ENCODE measurements at places on chromosomes 16 and 17.

DNA sequence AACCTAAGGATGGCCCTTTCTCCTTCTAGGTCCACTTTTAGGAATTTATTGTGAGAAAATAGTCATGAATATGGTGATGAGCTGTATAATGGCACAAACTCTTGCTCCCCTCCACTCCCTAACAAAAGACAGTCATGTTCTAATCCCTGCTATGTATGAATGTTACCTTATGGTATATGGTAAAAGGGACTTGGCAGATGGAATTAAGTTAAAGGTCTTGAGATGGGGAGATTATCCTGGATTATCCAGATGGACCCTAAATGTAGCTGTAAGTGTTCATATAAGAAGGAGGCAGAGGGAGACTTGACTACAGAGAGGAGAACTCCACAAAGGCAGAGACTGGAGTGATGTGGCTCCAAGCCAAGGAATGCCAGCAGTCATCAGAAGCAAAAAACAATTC is 296.1 kb downstream of the SOX9 start:
- DNase-seq: no peak

- no peak for DNase-seq
Observed at GRCh38 chr16:87822108-87822970, 47.0 kb downstream of the SLC7A5 start.

DNA sequence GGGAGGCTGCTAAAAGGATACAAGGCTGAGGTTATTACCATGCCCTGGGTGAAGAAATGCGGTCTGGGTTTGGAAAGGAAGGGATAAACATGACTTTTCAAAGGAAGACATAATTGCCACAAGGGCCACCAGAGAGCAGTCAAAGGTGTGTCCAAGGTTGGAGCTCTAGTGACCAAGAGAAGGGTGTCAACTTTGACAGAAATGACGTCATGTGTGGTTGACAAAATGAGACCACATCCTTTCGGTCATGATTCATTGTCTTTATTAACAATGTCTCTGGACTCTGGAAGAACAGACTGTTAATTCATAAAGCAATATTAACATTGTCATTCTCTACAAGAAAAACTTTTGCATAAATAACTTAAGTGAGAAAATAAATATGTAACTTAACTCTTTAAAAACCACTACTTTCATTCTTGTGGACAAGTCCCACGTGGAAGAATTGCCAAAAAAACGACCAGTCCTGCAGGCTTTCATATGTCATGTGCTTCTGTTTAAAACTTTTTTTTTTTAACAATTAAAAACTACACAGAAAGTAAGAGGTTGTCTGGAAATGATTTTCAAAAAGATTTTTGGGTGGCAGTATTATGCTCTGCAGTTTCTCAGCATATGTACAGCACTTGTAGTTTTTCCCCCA is 5.0 kb downstream of the SOST start:
- no peak for DNase-seq

DNA sequence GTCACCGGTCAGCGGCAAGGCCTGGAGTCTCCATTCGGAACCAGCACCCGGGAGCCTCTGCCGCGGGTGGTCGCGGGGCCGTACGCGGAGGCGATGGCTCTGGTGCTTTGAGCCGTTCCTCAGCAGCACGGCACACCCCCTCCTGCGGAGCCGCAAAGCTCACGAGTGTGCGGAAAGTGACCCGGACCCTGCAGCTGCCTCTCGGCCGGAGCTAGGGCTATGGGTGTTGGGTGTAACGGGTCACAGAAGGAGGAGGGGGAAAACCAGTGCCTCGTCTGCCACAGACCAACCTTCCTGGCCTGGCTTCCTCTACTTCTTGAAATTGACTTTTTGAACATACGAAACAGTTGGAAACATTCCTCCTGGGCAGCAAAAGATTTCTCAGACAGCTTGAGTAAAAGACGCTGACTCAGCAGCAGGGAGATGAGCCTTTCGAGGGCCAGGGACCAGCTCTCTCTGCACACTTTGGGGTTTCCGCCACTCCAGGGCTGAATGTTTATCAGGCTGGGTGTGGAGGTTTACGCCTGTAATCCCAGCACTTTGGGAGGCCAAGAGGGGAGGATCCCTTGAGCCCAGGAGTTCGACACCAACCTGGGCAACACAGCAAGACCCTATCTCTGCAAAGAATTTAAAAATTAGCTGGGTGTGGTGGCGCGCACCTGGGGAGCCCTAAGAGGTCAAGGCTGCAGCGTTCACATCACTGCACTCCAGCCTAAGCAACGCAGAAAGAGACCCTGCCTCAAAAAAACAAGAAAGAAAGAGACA is 26.4 kb upstream of the PITPNA start:
- peak; percentile 23 for DNase-seq

DNA sequence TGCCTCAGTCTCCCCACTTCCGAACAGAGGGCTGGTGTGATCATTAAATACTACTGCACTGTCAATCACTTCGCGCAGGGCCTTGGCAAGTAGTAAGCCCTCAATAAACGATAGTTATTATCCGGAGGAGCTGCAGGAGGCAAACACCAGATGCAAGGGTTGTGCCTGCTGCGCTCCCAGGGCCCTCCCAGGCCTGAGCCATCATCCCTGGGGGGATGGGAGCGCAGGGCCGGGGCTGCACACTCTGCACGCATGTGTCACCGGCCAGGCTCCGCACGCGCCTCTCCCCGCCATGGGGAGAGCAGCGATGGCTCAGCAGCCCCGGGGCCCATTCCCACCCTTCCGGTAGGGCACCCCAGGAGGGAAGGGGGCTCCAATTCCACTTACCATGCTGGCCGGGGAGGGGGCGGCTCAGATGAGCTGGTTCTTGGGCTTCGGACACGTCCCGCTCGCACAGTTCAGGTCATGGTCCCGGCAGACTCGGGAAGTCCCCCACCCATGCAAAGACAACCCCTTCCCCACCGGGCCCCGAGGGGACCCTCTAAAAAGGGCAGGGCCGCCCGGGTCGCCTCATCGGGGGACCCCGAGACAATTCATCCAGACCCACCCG is 681 bp downstream of the XPO6 start:
- peak; percentile 84 for DNase-seq

GRCh38 chr16:73614131-73614530 is 566.2 kb upstream of the ZFHX3 start:
- no peak for DNase-seq

GRCh38 chr17:80270104-80270503 is 9.5 kb downstream of the RNF213 start:
- DNase-seq: no peak

GRCh38 chr17:48505788-48506187 is 25.0 kb downstream of the HOXB1 start:
- peak; percentile 72 for DNase-seq

- DNase-seq: no peak
Observed at GRCh38 chr17:76449126-76449525, 3.8 kb downstream of the UBE2O start.

- DNase-seq: peak; percentile 68
Observed at GRCh38 chr17:62892870-62893338, 73.1 kb upstream of the TANC2 start.

DNA sequence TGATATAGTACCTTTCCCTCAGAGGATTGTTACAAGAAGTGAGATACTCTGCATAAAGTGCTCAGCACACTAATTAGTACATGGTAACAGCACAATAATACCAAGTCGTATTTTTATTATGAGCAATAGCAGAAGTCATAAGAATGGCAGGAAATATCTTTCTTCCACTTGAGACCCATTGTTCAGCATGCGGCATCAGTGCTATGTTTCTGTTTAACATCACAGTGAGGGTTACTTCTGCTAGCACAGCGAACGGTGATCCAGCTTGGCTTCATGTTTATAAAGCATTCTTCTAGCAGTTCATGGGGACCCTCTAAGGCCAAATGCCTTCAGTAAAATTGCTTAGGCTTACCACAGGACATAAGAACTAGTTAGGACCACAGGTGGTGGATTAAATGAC is 83.1 kb downstream of the MYO1D start:
- no peak for DNase-seq

GRCh38 chr16:30724641-30725417 is 23.4 kb upstream of the PHKG2 start:
- no peak for DNase-seq

GRCh38 chr16:86930001-86930400 is 351.7 kb downstream of the FOXL1 start:
- DNase-seq: no peak

- DNase-seq: no peak
Observed at GRCh38 chr17:64209356-64209941, 53.6 kb downstream of the TEX2 start.

DNA sequence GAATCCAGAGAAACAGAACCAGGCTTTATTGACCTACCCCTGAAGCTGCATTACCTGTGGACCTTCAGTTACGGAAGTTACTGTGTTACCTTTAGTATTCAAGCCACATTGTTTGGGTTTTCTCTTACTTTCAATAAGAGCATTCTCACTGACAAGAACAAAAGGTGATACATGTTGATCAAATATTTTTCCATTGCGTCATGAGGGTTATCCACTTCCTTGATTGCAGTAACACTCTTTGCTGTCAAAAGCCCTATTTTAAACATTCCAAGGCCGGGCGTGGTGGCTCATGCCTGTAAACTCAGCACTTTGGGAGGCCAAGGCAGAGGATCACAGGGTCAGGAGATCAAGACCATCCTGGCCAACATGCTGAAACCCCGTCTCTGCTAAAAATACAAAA is 28.6 kb upstream of the PAFAH1B1 start:
- DNase-seq: peak; percentile 47

GRCh38 chr17:903691-904481 is 75.7 kb downstream of the NXN start:
- peak; percentile 73 for DNase-seq

- DNase-seq: no peak
Observed at GRCh38 chr17:56257075-56257474, 103.8 kb downstream of the ANKFN1 start.

GRCh38 chr16:70493802-70494201 is 29.6 kb downstream of the COG4 start:
- no peak for DNase-seq

GRCh38 chr17:8922451-8922850 is 43.1 kb downstream of the PIK3R5 start:
- DNase-seq: peak; percentile 31

GRCh38 chr17:69567130-69567529 is 152.6 kb downstream of the MAP2K6 start:
- DNase-seq: no peak

GRCh38 chr17:56172517-56172982 is 19.3 kb downstream of the ANKFN1 start:
- DNase-seq: peak; percentile 54

DNA sequence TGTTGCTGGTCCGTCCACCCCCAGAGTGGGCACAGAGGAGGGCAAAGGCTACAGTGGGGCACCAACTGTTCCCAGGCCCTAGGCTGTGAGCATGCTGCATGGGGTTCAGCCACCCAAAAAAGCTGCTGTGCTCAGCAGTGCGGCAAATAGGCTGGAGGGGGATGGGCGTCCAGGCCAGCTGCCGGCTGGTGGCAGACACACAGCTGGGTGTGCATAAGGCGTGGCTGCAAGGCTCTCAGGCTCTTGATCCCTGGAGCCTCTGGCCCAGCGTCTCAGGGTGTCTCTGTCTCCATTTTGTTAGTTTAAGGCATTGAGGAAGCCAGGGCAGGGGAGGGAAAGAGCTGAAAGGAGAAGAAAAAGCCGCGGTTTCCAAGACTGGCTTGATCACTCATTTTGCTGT is 8.8 kb downstream of the RPL19 start:
- DNase-seq: peak; percentile 36

DNA sequence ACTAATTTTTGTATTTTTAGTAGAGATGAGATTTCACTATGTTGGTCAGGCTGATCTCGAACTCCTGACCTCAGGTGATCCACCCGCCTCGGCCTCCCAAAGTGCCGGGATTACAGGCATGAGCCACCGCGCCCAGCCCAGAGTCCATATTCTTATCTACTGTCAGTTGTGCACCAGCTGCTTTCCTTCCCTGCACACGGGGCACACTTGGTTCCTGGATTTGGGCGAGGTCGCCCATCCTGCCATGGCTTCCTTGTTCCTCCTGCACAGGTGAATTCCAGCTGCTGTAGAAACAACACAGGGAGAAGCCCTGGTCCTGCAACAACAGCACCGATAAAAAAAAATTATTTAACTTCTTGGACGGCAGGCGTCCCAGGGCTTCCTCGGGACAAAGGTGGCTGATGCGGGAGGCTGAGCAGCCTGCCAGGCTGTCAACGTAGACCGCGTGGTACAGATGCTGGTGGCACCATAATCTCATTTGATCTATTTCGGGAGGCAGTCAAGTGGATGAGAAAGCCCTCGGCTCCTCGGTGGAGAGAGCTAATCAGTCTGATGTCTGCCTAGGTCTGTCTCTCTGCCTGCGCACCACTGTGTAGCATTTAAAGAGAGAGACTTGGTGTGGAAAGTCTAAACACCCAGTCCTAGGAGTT is 19.1 kb downstream of the RGS9 start:
- DNase-seq: peak; percentile 46

- peak; percentile 70 for DNase-seq
Observed at GRCh38 chr17:42456223-42457106, 2.2 kb upstream of the ATP6V0A1 start.

DNA sequence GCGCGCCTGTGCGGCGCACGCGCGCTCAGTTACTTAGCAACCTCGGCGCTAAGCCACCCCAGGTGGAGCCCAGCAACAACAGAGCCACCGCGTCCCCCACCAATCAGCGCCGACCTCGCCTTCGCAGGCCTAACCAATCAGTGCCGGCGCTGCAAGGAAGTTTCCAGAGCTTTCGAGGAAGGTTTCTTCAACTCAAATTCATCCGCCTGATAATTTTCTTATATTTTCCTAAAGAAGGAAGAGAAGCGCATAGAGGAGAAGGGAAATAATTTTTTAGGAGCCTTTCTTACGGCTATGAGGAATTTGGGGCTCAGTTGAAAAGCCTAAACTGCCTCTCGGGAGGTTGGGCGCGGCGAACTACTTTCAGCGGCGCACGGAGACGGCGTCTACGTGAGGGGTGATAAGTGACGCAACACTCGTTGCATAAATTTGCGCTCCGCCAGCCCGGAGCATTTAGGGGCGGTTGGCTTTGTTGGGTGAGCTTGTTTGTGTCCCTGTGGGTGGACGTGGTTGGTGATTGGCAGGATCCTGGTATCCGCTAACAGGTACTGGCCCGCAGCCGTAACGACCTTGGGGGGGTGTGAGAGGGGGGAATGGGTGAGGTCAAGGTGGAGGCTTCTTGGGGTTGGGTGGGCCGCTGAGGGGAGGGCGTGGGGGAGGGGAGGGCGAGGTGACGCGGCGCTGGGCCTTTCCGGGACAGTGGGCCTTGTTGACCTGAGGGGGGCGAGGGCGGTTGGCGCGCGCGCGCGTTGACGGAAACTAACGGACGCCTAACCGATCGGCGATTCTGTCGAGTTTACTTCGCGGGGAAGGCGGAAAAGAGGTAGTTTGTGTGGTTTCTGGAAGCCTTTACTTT is at the start of gene UBB:
Gene UBB, plus strand, starts transcription at position 452 of the 856 bp plus-strand sequence. CDS start 817 bp downstream, outside the sequence.
- peak; percentile 99 for DNase-seq

GRCh38 chr16:78002915-78003538 is 19.3 kb upstream of the CLEC3A start:
- peak; percentile 73 for DNase-seq

- DNase-seq: no peak
Observed at GRCh38 chr17:37025847-37026530, 77.2 kb downstream of the AATF start.

- peak; percentile 91 for DNase-seq
Observed at GRCh38 chr17:81422776-81423697, 27.8 kb downstream of the BAHCC1 start.

GRCh38 chr17:45248132-45248957 is 13.5 kb downstream of the SPATA32 start:
- DNase-seq: peak; percentile 85

GRCh38 chr16:10972819-10973464 is 28.6 kb downstream of the CLEC16A start:
- DNase-seq: no peak

Data from stomach (tissue), 19 donors.